ENCODE measurements at places on chromosomes 1 and 21.

DNA sequence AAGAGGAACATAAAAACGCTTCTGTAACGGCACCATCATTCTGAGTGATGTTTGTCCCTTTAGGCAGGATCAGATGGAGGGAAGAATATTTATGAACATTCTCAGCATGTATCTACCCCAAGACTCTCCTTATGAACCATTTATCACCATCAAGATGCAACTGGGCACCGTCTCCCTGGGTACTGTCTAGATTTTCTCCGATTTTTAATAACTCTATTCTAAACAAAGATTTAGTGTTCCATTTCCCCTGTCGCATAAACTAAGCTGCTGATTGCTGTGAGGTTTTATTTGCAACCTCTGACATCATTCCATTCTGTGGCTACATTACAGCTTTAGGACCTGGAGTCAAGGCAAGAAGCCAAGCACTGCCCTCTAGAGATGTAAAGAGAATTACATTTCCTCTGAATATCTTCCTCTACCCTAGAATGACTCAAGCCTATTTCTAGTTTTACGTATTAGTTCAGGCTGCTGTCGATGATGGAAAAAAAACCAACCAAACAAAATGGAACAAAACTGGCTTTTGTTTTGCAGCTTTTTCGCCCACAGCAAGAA is 130.1 kb upstream of the MAP1LC3C start:
- peak; percentile 14 for DNase-seq

DNA sequence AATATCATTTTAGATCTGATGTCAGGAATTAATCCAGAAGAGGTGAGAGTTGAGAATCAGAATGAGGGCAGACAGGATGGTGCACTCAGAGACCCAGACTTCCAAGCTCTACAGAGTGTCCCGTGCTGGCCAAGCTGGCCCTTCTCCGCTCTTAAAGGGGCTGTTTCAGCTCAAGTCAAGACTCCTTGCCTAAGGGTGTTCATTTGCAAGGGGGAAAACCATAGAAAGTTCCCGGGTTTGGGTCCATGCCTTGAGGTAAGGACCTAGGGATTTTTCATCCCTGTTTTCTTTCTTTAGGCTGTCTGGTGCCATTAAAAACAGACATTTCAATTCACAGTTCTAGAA is 47.5 kb downstream of the EDN2 start:
- DNase-seq, result no peak

DNA sequence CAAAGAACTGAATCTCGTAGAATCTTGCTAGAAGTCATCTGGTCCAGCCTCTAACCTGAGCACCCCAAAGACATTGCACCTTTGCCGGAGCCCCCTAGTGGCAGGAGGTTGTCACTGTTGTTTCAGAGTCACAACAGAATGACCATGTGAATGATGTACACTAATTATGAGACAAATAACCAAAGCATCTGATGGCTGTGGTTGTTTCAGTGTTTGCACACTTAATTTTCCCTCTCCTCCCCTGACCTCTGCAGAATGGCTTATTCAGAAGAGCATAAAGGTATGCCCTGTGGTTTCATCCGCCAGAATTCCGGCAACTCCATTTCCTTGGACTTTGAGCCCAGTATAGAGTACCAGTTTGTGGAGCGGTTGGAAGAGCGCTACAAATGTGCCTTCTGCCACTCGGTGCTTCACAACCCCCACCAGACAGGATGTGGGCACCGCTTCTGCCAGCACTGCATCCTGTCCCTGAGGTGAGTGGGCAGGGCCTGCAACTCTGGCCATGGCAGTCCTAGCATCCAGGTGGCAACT is 26.4 kb downstream of the TRAF5 start:
- peak; percentile 86 for DNase-seq

DNA sequence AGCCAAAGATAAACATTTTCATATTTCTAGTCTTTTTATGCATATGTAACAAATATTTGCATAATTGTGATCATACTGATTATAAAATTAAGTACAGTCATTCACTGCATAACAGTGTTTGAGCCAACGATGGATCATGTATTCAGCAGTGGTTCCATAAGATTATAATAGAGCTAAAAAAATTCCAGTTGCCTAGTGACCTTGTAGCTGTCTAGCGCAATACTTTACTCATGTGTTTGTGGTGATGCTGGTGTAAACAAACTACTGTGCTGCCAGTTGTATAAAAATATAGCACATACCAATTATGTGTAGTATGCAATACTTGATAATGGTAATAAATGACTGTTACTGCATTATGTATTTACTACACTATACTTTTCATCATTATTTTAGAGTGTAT is 2.1 kb upstream of the S100A10 start:
- DNase-seq, result no peak

DNA sequence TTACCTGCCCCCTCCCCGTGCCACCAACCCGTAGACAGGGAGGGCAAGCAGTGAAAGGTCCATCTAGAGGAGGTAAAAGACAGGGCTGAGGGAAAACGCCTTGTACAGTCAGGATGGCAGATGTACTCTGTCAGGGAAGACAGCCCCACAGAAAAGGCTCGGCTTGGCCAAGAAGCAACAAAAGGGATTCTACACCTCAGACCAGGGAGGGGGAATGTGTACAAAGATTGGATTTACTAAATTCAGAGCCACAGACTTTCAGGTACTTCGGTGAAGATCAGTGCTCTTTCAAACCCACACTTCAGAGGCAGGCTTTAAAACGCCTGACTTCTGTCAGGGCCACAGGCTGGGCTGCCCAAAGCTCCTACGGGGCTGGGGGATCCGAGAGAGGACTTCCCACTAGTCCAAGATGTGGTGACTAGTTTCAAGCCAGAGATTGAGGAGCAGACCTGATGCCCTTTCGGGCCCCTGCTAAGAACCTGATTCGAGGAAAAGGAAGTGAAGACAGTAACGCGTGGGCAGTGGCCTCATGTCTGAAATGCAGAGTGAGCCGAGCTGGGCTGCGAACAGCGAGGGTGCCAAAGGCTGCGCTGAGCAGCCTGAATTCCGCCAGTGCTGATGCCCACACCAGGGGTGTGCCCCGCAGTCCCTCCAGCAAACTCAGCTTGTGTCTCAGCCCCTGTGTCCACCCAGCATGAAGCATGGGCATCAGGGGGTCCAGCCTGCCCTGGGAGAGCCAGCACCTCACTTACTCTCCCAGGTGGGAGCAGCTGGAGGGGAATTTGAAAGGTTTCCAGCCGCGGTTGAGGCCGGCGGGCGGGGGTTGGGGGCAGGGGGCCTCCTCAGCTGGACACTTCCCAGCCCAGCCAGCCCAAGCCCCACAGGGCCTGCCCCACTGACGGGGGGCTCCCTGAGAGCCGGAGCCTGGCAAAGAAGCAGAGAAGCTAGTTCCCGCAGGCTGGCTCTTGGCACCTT is 36.2 kb downstream of the KIAA1614 start:
- no peak for DNase-seq

- no peak for DNase-seq
Observed at GRCh38 chr1:174165471-174166137, 6.3 kb downstream of the RABGAP1L start.

DNA sequence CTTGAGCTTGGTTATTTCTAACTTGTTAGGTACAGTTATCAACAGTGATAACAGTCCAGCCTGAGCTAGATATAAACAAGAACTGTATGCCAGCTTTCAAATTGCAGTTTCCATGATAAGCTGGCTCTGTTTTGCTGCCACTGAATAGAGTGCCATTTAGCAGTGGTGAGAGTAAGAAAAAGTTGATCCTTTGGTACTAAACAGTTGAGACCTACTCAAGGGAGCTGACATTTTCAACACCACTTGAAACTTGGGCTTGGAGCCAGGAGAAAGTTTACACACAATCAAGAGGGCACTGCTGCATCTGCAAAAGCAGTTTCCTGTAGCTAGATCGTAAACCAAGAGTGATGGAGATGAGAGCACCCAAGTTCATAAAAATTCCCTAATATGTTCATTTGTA is 131.3 kb downstream of the RGS7 start:
- no peak for DNase-seq

- DNase-seq, result no peak
Observed at GRCh38 chr1:229383961-229384360, 41.1 kb upstream of the CCSAP start.

GRCh38 chr1:184951788-184952187 is 22.5 kb downstream of the NIBAN1 start:
- DNase-seq, result no peak

- DNase-seq, result no peak
Observed at GRCh38 chr1:175737451-175737850, 5.9 kb downstream of the TNR start.

GRCh38 chr21:30014886-30015285 is 75.1 kb upstream of the GRIK1 start:
- DNase-seq, result no peak

- DNase-seq, result no peak
Observed at GRCh38 chr1:183235503-183235902, 49.4 kb downstream of the LAMC2 start.

All from Jurkat, Clone E6-1 (cell line).